NCI-H526 treated with DMSO at 0.1 percent for 48 hours (cell line): ENCODE measurements at places on chromosomes 6 and 20.

DNA sequence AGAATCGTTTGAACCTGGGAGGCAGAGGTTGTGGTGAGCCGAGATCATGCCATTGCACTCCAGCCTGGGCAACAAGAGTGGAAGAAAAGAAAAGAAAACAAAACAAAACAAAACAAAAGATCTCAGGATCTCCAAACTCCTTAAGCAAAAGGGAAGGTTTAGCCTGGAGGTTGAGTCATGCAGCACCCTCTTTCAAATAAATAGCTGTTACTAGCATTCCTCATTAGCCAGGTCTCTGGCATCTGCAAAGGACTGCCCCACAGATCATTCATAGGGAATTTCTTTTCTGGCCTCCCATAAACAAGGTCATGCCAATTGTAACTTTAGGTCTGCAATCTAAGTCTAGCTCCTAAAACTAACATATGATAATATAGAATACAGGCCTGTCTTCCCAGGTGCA lies 37.2 kb downstream of the EDN1 start:
- no peak for DNase-seq

DNA sequence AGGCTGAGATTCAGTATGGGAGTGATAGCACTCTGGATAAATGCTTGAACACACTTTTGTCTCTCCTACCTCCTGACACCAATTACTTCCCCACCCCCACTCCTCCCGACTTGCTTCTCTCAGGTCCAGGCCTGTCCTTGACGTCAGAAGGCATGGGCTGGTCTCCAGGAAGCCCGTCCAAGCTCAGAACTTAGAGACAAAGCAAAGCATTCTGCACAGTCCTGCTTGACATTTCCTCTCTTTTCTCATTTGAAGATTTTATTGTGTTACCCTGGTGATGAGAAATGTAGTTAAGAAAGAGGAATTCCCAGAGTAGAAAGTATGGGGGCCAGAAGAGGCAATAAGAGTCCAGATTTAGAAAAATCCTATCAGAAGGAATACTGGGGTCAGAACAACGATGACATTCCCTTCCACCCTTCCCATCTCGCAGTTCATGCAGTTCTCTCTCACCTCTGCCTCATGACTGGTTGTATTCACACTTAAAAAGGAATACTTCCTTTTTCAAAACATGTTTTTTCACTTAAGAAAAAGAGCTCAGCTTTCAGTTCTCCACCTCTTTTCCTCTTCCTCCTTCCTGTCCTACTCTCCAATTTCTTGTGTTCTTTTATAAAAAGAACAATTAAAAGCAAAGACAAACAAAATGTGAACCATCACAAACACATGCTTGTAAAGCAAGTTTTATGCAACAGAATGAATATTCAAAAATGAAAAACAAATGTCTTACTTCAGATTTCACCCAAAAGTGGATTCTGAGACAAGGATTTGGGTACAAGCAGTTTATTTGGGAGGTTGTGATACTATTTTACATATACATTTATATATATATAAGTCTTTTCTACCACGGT lies 18.5 kb upstream of the FAM184A start:
- DNase-seq: no peak

- DNase-seq: no peak
Measured at GRCh38 chr20:5150226-5151076, 23.6 kb downstream of the CDS2 start.

- no peak for DNase-seq
Measured at GRCh38 chr6:113630738-113631535, 226.2 kb upstream of the MARCKS start.

- no peak for DNase-seq
Measured at GRCh38 chr6:135105710-135106109, 51.1 kb upstream of the HBS1L start.

- DNase-seq: no peak
Measured at GRCh38 chr20:59175861-59176260, 12.2 kb downstream of the ZNF831 start.

DNA sequence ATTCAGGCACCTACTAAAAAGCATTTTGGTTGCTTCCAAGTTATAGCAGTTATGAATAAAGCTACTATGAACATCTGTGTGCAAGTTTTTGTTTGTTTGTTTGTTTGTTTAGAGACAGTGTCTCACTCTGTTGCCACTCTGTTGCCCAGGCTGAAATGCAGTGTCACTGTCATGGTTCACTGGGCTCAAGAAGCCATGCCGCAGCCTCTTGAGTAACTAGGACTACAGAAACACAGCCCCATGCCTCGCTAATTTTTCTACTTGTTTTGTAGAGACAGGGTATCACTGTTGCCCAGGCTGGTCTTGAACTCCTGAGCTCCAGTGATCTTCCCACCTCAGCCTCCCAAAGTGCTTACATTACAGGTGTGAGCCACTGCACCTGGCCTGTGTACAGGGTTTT lies 795.9 kb downstream of the EPHA7 start:
- DNase-seq: no peak

DNA sequence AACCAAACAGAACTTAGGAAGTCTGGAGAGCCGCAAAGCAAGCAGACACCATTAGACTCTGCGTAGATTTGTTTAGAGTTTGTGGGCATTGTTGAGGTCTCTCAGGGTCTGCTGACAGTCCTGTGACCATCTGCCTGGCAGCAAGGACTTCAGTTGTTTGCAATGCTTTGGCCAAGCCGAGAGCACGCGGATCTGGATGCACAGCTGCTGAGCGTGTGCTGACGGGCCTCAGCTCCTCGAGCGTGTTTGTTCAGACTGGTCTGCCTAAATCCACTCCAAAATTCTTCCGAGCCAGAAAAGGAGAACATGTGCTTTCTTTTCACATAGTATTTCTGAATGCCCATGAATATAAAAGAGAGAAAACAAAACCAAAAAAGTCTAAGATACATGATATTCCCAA lies 159.0 kb downstream of the ZNF217 start:
- DNase-seq: no peak

- no peak for DNase-seq
Measured at GRCh38 chr20:13552061-13552460, 86.7 kb downstream of the TASP1 start.

GRCh38 chr6:139568151-139568955 lies 193.9 kb upstream of the CITED2 start:
- DNase-seq: no peak

DNA sequence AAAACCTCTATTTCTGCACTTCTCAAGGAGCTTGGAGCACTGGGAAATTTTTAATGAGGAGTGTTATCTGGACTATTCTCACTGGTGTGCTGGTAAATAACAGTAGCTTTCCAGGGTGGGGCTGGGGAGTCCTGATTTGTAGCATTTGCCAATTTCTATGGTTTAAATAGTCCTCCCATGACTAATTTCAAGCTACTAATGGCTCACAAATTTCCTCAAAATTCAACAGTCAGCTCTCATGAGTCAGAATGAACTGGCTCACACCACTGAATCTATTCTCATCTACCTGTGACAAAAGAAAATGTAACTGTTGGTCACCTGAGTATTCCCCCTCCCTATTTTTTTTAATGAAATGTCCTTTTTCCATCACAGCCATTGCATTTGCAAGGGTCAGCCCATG lies 449.6 kb downstream of the KIF16B start:
- DNase-seq: no peak

DNA sequence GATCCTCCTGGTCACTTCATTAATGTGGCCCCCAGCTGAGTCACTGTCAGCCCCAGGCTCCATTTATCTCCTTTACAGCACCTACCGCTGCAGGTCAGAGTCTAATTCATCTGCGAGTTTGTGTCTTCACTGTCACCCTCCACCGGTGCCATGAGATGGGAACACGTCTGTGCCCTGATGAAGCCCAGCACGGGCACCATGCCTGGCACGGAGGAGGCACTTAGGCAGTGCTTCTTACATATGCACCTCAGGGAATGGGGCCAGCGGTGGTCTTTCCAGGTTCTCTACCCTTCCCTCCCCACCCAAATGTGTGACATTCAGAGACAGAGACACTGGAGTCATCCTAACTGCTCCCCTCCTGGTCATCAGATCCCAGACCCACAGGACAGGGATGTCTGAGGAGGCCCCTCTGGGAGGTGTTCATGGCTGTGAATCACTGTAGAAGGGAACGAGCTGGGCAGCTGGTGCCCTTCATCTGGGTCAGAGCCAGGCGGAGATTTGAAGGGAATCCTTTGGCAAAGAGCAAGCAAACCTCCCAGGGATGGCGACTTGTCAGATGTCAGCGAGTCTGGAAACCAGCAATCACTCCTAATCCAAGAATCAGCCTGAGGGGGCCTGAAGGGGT lies 364.6 kb downstream of the PREX1 start:
- DNase-seq: no peak

- DNase-seq: no peak
Measured at GRCh38 chr6:109772883-109773431, 81.9 kb downstream of the FIG4 start.

- no peak for DNase-seq
Measured at GRCh38 chr6:25788305-25788922, 33.9 kb downstream of the SLC17A4 start.

DNA sequence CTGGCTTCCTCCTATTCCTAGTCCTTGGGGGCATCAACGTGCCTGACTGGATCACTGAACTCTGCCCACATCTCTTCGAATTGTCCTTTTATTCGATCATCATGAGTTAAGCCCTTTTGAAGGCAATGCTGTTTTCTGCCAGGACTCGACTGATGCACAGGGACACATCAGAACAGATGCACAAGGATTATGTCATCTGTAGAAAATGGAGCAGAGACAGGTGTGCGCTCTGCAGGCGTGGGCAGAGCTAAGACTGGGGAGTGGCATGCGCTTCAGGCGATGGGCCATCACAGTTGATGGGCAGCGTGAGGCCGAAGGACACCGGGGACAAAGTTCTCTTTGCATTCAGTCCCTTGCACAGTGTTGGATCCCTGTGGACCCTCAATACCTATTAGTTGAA lies 13.1 kb downstream of the GABRR1 start:
- DNase-seq: no peak

- DNase-seq: no peak
Measured at GRCh38 chr6:82078286-82078908, 169.1 kb downstream of the IBTK start.

GRCh38 chr6:91486200-91486599 lies 899.3 kb upstream of the MAP3K7 start:
- no peak for DNase-seq

DNA sequence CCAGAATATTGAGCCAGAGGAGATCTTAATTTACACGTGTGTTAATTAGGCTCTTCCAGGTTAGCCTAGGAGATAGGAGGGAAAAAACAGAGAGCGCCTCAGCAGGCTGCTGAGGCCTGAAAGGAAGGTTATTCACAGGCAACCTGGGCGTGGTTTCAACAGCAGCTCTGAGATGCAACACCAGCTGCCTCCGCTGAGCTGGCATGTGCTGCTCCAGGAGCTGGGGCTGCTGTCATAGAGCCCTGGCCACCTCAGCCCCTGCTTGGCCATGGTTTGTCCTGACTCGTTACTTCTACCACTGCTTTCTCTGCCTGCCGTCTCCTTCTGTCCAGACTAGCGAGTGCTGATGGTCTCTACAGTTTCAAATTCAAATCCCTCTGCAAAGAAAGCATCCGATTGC lies 32.4 kb upstream of the RPP40 start:
- peak; percentile 36 for DNase-seq

GRCh38 chr6:121890307-121890910 lies 455.0 kb downstream of the GJA1 start:
- DNase-seq: no peak

DNA sequence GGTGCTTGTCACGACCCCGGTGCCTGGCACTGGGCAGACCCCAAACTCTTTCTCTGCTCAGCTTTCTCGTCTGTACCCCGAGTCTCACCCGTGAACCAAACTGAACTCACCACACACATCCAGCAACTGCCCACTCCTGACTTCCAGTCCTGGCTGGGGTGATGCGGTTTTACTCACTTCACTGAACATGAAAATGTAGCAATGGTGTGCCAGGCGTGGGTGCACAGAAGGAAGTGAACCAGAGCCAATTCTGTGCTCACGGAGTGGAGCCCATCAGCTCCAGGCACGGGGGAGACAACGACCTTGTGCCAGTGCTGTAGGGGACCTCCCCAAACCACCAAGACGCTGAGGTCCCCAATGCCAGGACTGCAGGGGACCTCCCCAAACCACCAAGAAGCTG lies 78.7 kb upstream of the AFDN start:
- no peak for DNase-seq

DNA sequence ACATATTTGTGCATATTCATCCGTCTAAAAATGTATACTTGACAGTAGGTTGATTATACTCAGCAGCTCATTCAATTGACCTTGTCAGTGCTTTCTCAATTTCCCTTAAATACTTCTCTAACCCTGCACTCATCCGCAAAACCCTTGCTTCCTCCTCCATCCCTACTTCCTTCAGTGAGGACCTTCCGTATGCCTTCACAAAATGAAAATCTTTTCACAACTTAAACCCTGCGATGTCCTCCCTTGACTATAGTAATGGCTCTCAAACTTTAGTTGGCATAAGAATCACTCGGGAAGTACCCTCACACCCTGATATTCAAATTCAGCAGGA lies 5.2 kb downstream of the MBOAT1 start:
- DNase-seq: no peak

DNA sequence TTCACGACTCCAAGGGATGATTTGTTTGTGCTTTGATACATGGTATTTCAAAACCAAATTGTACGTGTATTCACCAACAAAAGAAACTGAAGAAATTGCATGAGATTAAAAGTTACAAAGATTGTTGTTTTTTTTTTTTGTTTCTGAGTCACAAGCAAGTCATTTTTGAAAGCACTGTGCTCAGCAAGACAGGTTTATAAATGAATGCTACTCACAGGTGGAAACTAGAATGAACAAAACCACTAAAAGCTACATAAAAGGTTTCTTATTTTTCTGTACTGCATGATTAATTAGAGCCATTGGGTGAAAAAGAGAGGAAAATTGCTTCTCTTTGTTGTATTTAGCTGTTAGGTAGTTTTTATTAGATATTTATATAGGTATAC lies 90.2 kb upstream of the RIPOR2 start:
- no peak for DNase-seq

DNA sequence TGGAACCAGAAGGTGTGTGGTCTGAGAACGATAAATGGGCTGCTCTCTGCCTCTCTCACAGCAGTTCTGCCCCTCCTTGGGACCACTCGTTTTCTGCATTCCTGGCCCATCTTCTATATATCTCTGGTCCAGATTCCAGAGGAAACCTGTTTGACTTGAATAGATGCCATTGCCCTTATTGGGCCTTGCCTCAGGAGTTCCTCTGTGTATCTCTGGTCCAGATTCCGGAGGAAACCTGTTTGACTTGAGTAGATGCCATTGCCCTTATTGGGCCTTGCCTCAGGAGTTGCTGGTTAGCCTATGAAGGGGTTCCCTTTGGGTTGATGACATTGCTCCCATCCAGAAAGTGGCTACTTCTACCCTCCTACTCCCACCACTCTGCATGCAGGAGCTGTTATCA lies 189.4 kb downstream of the SLC16A10 start:
- DNase-seq: no peak

- DNase-seq: no peak
Measured at GRCh38 chr6:121157906-121158305, 176.4 kb downstream of the TBC1D32 start.

- no peak for DNase-seq
Measured at GRCh38 chr6:84258866-84259265, 31.4 kb upstream of the CEP162 start.
